ENCODE measurements at places on chromosomes 12 and 14. TPM values are rescaled to one million over a fixed set of nuclear protein-coding genes. Genes with fewer than 3 reads are reported as not detected.

Gene DNAH10
- total RNA-seq, result 0.88 TPM

DNA sequence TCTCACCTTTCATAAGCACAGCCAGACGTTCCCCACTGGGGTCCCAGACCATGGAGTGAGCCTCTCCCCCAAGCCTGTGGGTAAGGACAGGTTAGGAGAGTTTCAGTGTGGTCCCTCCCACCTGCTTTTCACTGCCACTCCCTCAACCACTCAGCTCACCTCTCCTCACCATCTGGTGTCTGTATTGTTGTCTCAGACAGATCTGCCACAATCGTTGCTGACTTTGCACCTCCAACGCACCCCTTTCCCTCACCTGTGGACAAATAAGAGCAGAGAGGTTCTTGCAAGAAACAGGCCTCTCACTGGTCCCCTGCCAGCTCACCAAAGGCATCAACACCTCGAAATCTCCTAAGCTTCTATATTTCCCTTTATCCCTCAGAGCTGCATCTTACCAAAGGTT lies 8.8 kb downstream of the MYG1 start:
- no peaks in the 10 kb centered on the region for H3K27me3 ChIP-seq
- DNase-seq, result no peak
- H3K36me3 ChIP-seq, result no peaks in the 10 kb centered on the region
- no peak overlapping the region for H3K4me3 ChIP-seq
- no peak overlapping the region for H3K27ac ChIP-seq

- H3K4me3 ChIP-seq, result no peak overlapping the region
- no peaks in the 10 kb centered on the region for H3K27me3 ChIP-seq
- no peak for DNase-seq
- no peaks in the 10 kb centered on the region for H3K36me3 ChIP-seq
- no peak overlapping the region for H3K27ac ChIP-seq
- H3K4me1 ChIP-seq, result no peaks in the 10 kb centered on the region
Observed at GRCh38 chr14:21521501-21521900, 4.6 kb downstream of the SALL2 start.

Gene NKX2-1
- total RNA-seq, result not detected

GRCh38 chr14:75281654-75282019 lies 3.0 kb downstream of the FOS start:
- DNase-seq, result no peak
- H3K4me1 ChIP-seq, result peaks cover 8% of the 10 kb centered on the region
- H3K27me3 ChIP-seq, result no peaks in the 10 kb centered on the region
- no peaks in the 10 kb centered on the region for H3K36me3 ChIP-seq
- H3K4me3 ChIP-seq, result peak overlapping the region; percentile 79

GRCh38 chr12:56011509-56012090 lies 9.2 kb upstream of the IKZF4 start:
- no peak overlapping the region for H3K27ac ChIP-seq
- no peaks in the 10 kb centered on the region for H3K36me3 ChIP-seq
- no peaks in the 10 kb centered on the region for H3K4me1 ChIP-seq
- H3K4me3 ChIP-seq, result no peak overlapping the region
- H3K27me3 ChIP-seq, result no peaks in the 10 kb centered on the region

Gene KLHDC1
- 28.7 TPM for total RNA-seq

- no peak overlapping the region for H3K27ac ChIP-seq
- DNase-seq, result no peak
- H3K36me3 ChIP-seq, result no peaks in the 10 kb centered on the region
Observed at GRCh38 chr14:77601846-77602619, 14.4 kb downstream of the SPTLC2 start.

Gene SOAT2
- not detected for total RNA-seq

DNA sequence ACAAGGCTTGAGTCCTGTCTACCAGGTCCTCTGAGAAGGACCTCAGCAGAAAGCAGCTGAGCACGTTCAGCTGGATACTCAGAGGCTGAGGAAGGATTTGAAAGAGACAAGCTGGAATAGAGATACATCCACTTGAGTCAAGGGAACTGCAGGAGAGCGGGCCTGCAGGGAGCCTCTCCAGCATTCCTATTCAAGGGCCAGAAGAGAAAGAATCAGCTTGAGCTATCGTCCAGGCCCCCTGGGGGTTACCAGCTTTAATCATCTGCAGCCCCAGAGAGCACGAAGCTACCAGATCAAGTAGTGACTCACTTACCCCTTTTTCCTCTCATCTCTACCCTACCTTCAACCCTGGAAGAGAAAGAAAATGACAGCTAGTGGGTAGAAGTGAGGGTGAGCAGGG lies 80.9 kb downstream of the NDUFA12 start:
- no peak overlapping the region for H3K27ac ChIP-seq
- no peaks in the 10 kb centered on the region for H3K4me1 ChIP-seq
- no peaks in the 10 kb centered on the region for H3K27me3 ChIP-seq
- H3K4me3 ChIP-seq, result no peak overlapping the region
- H3K36me3 ChIP-seq, result no peaks in the 10 kb centered on the region

DNA sequence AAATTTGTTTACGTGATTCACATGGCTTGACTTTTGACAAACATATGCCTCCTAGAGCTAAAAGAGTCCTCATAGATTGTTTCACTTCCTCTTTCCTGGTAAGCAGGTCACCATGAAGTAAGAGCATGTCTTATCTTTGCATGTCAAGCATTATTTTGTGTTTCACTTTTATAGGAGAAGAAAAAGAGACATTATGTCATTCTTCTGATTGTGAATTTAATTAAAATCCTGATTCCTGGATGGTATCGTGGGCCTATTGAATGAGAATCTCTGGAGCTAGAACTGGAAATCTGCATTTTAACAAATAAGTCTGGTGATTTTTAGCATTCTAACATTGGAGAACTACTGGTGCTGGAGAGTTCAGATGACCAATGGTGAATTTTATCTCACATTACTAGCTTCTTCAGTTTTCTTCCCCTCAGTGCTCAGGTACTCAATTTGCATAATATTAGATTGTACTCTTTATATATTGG lies 218.6 kb upstream of the ATP2B1 start:
- no peak overlapping the region for H3K4me3 ChIP-seq
- H3K36me3 ChIP-seq, result no peaks in the 10 kb centered on the region
- H3K27ac ChIP-seq, result no peak overlapping the region
- H3K4me1 ChIP-seq, result no peaks in the 10 kb centered on the region
- DNase-seq, result no peak
